ENCODE measurements at places on chromosomes 16 and 17.

DNA sequence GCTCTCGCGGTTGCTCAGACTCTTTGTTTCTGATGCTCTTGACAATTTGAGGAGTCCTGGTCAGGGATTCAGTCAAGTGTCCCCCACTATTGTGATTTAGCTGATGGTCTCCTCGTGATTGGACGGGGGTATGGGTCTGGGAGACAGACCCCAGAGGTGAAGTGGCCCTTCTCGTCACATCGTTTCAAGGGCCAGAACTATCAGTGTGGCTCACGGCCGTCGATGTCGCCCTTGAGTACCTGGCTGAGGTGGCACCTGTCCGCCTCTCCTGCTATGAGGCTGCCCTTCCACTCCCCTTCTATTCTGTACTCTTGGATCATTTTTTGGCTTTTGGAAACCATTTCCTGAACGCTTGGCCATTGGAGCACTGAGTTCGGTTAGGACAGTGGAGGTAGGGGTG, 7.4 kb upstream of the MEAK7 start:
- no peak for DNase-seq

DNA sequence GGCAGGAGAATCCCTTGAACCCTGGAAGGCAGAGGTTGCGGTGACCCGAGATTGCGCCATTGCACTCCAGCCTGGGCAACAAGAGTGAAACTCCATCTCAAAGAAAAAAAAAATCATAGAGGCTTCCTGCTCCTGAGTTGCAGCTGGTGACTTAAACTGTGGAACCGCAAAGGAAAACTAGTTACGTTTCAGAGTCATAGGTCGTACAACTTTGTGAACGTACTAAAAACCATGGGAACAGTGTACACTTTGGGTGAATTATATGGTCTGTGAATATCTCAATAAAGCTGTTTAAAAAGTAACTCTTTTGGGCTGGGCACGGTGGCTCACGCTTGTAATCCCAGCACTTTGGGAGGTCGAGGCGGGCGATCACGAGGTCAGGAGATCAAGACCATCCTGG, 23.6 kb downstream of the SLC5A10 start:
- DNase-seq, result no peak

GRCh38 chr16:48146710-48147109, 9.1 kb downstream of the ABCC12 start:
- no peak for DNase-seq

DNA sequence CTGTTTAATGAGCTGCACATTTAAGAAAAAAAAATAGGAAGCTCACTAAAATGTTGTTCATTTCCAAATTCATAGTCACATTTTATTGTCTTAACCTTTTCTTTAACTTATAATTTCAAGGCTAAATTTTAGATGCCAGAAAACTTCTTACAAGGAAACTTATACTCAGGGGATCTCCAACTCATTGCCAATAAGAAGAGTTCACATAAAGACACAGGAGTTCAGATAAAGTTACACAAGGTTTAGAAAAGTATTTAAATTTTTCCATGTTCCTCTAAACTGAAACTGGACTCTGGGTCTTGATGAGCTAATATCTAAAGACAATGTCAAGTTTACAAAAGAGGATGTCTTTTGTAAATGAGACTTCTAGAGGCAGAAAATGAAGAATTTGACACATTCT, 190.7 kb upstream of the KCNJ16 start:
- no peak for DNase-seq

DNA sequence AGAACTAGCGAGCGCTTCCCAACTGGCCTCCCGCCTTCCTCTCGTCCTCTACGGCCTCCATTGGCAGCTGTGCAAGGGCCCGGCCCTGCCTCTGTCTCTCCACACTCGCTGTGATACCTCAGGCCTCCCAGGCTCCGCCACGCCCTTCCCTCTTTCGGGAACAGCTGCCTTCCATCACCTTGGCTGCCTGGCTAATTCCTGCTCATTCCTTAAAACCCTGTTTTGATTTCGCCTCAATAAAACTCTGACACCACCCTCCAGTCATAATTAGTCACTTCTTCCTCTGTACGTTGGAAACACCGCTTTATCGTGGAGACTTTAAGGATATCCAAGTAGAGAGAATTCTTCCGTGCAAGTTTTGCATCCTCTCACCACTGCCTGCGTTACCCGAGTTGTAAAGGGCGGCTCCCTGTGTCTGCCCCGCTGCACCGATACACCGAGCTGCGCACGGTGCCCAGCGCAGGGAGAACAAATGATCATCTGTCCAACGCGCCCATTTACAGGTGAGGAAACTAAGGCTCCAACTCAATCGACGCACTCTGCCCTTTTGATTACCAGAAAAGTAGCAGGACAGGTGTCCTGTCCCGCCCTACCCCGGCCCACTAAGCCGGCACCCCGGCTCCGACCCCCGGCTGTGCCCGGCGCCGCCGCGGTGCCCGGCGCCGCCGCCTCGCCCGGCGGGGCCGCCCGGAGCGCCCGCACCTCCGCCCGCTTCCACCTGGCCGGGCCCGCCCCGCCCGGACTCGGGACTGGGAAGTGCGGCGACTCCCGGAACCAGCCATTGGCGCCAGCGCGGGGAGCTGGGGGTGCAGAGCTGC, 139.7 kb downstream of the SEC14L1 start:
- peak; percentile 69 for DNase-seq

- no peak for DNase-seq
Observed at GRCh38 chr16:75260851-75261589, 9.6 kb upstream of the BCAR1 start.

GRCh38 chr16:88853325-88853941, 3.3 kb downstream of the GALNS start:
- no peak for DNase-seq

GRCh38 chr17:41150026-41150425, 401 bp upstream of the KRTAP4-5 start:
- DNase-seq, result no peak

GRCh38 chr17:46796956-46797530, 21.4 kb downstream of the WNT3 start:
- no peak for DNase-seq
